Effector memory CD8-positive, alpha-beta T cell (primary cell): ENCODE measurements at places on chromosomes 11 and 22.

- peaks cover 6% of the 10 kb centered on the region for H3K4me1 ChIP-seq
- H3K4me3 ChIP-seq: no peak overlapping the region
- H3K36me3 ChIP-seq: no peaks in the 10 kb centered on the region
- H3K27ac ChIP-seq: no peak overlapping the region
- H3K27me3 ChIP-seq: peaks cover 29% of the 10 kb centered on the region
Measured at GRCh38 chr11:121240650-121241303, 51.8 kb upstream of the SC5D start.

DNA sequence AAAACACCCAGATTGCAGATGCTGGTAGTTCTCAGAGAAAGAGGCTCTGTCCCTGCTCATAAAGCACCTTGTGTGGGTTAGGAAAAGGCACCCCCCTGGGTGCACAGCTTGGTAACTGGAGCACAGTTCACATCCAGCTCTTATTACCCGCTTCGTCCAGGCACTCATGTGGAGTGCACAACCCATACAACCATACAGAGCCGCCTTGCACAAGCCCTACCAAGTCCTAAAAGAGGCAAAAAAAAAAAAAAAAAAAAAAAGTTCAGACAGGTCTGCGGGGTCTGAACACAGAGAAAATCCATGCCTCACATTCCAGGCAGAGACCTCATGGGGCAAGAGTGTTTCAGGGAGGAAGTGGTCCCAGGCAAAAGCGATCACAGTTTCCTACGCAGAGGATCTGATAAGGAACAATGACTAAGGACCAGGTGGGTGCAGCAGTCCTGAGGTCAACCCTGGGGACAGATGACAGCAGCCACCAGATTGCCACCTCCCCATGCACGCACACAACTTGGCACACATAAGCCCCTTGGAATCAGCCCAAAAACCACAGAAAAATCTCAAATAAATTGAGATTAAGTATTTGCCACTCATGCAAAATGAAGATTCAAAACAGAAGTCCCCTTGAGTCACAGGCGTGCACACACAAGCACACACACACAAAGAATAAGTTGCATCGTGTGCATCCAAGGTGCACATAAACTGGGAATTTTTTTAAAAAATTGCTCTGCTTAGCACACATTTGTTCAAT is 12.3 kb downstream of the MB start:
- no peak overlapping the region for H3K4me3 ChIP-seq
- no peak overlapping the region for H3K27ac ChIP-seq
- no peaks in the 10 kb centered on the region for H3K4me1 ChIP-seq
- DNase-seq: no peak
- no peaks in the 10 kb centered on the region for H3K36me3 ChIP-seq

DNA sequence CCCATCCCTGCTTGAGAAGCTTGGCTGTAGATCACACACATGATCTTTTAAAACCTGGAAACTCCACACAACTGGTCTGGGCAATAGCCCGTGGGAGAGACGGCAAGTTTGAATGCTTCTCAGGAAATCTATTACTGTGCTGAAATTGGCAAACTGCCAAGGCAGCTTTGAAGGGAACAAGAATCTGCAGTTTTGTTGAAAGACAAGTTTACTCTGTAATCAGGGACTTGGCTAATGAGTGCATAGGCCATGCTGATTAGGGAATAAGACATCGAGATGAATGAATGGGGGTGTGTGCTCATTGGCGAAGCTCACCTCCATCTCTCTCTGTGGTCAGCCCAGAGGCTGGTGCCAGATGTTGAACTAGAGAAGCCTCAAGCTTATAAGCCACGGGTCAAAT is 218.8 kb downstream of the HIPK3 start:
- no peak overlapping the region for H3K27ac ChIP-seq
- no peak overlapping the region for H3K4me3 ChIP-seq
- no peaks in the 10 kb centered on the region for H3K4me1 ChIP-seq
- H3K36me3 ChIP-seq: no peaks in the 10 kb centered on the region
- peaks cover 37% of the 10 kb centered on the region for H3K27me3 ChIP-seq

GRCh38 chr11:16326679-16327297 is 29.6 kb downstream of the SOX6 start:
- no peak overlapping the region for H3K27ac ChIP-seq
- H3K4me1 ChIP-seq: no peaks in the 10 kb centered on the region
- H3K36me3 ChIP-seq: no peaks in the 10 kb centered on the region
- DNase-seq: no peak

GRCh38 chr22:44753189-44754042 is 1.0 kb downstream of the ARHGAP8 start:
- H3K27me3 ChIP-seq: peaks cover 78% of the 10 kb centered on the region
- no peak overlapping the region for H3K27ac ChIP-seq
- peaks cover 8% of the 10 kb centered on the region for H3K4me1 ChIP-seq
- H3K36me3 ChIP-seq: peaks cover 3% of the 10 kb centered on the region
- peak overlapping the region; percentile 77 for H3K4me3 ChIP-seq

GRCh38 chr11:102234779-102235439 is 82.4 kb upstream of the BIRC3 start:
- H3K36me3 ChIP-seq: no peaks in the 10 kb centered on the region
- no peak overlapping the region for H3K4me3 ChIP-seq
- no peaks in the 10 kb centered on the region for H3K4me1 ChIP-seq
- DNase-seq: no peak

DNA sequence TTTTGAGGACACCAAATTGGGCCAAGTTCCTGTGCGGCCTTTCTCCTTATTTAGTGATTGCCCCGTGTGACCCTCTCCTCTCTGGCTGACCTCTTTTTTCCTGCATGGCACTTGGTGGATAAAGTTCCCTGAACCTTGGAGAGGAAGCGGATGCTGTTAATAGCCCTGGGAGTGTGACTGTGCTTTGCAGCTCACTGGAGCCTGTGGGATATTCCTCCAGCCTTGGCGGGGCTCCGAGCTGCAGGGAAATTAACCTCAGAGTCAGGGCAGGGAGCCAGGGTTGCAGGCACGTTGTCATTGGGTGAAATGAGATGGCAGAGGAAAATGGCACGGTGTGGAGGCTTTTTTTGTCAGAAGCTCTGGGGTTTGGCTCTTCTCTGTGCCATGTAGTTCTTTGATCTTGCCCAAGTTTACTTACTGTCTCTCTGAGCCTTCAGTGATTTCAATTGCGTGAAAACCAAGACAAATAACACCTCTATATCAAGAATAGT is 965 bp downstream of the OR9Q1 start:
- no peak overlapping the region for H3K4me3 ChIP-seq
- DNase-seq: no peak
- no peaks in the 10 kb centered on the region for H3K4me1 ChIP-seq
- no peaks in the 10 kb centered on the region for H3K36me3 ChIP-seq
- peaks cover 10% of the 10 kb centered on the region for H3K27me3 ChIP-seq

DNA sequence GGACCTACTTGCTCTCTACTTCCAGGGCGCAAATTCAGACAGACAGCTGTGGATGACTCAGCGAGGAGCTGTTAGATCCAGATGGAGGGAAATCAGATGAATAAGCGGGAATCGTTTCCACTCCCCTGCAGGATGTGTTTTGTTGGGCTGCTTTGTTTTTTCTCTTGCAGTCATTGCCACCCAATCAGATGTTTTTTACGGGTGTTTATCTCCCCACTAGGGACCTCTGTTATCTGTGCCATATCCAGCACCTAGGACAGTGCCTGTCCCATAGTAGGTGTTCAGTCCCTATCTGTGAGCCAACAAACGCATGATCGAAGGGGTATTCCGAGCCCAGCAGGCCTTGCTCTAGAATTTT is 51.1 kb upstream of the PARVG start:
- H3K4me3 ChIP-seq: no peak overlapping the region
- H3K27ac ChIP-seq: peak overlapping the region; percentile 52
- H3K27me3 ChIP-seq: no peaks in the 10 kb centered on the region
- H3K36me3 ChIP-seq: peaks cover 3% of the 10 kb centered on the region
- peaks cover 3% of the 10 kb centered on the region for H3K4me1 ChIP-seq
- DNase-seq: no peak

DNA sequence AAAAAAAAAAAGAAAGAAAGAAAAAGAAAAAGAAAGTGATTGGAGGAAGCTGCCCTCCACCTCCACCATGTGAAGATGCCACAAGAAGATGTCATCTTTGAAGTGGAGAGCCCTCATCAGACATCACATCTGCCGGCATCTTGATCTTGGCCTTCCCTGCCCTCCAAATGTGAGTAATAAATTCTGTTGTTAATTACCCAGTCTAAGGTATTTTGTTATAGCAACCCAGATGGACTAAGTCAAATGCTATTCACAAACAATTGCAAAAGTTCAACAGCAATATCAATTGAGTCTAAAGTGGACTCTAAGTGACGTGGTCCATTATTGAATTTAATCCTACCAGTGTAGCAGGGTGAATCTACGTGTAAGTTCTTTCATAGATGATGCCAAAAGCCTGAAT is 55.9 kb upstream of the NUP160 start:
- H3K27ac ChIP-seq: peak overlapping the region; percentile 12
- peaks cover 2% of the 10 kb centered on the region for H3K36me3 ChIP-seq
- H3K27me3 ChIP-seq: no peaks in the 10 kb centered on the region
- peaks cover 12% of the 10 kb centered on the region for H3K4me1 ChIP-seq

DNA sequence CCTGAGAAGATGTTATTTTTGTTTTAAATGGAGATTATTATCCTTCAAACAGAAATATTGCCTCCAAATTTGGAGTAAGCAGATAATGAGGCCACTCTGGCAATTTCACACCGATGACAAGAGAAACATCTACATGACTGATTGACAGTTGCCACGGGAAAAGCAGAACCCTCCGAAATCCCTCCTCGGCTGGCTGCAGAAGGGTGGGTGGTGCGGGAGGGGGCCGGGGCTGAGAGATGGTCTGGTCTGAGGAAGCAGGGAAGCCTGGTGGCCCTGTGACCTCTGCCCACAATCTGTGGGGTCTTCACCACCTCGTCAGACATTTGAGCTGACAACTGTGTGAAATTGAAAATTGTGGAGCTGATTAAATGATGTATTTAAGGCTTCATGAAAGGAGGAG is 503.2 kb downstream of the MN1 start:
- H3K4me3 ChIP-seq: no peak overlapping the region
- no peaks in the 10 kb centered on the region for H3K4me1 ChIP-seq
- no peak overlapping the region for H3K27ac ChIP-seq
- no peak for DNase-seq
- peaks cover 48% of the 10 kb centered on the region for H3K27me3 ChIP-seq

GRCh38 chr11:85132851-85133585 is 494.1 kb downstream of the DLG2 start:
- no peak for DNase-seq
- no peak overlapping the region for H3K27ac ChIP-seq
- no peak overlapping the region for H3K4me3 ChIP-seq
